ENCODE measurements at places on chromosomes 5 and 9.

DNA sequence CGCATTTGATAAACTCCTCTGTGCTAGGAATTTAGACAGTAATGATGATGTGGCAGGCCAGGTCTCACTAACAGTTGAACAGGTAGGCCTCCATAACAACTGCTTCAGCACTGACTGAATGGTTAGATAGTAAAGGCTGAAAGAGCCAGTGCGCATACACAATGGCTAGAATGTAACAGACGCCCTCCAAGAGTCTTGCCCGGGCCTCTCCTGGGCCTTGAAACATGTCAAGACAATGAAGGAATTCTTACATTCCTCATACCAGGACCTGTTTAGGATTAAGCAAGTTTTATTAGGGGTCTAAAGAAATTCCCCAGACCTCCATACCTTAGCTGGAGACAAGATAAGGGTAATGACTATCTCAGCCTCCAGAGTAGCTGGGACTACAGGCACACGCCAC, 6.7 kb upstream of the BICD2 start:
- DNase-seq = no peak

GRCh38 chr5:51518607-51519006, 135.4 kb downstream of the ISL1 start:
- no peak for DNase-seq

DNA sequence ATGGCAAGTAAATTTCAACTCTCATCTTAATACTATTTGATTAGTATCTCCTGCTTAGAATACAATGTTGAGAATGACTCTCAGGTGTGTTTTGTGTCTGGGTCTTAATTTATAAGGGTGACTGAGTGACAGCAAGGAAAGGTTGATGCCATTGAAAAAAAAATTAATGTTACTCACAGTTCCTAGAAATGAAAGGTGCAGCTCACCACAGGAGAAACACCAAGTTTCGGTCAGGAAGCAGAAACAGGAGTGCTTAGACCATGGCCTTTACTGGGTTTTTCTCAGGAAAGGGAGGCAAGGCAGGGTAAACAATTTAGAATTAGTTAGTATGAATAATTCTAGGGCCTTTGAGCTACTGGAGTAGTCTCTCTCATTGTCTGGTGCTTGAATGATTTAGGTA, 159.2 kb upstream of the C9orf72 start:
- DNase-seq = no peak

DNA sequence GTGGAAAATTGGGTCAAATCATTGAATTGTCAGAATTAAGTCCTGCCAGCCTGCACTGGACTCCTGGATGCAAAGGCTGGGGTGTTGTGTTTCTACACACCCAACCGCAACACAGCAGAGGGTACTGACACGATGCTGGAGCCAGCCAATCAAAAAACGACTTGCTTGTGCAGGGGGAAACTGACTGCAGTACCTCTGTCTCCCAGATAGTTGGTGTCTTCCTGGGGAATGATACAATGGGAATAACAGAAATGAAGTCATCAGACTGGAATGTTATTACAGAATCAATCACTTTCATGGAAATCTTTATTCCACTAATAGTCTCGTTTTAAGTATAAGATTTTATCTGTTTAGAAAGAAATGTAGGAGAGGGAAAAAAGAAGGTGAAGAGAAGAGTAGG, 330.3 kb downstream of the MLLT3 start:
- DNase-seq = peak; percentile 37

DNA sequence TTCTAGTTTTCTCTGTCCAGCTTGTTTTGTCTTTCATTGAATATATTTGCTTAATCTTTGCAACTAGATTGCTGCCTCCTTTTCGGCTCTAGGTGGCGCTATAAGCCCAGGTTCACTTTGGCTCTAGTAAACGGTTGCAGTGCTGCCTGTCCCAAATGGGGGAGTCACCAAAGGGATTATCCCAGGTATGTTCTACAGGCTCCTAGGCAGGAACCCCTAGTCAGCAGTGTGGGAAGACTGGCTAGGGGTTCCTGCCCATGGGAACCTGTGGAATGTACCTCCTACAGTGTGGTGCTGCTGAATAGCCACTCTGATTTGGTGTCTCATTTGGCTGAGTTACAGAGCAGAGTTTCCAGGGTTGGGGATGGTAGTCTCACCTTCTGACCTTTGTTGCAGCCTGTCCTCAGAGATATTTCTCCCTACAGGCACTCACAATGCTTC, 85.2 kb downstream of the ARSB start:
- peak; percentile 75 for DNase-seq

DNA sequence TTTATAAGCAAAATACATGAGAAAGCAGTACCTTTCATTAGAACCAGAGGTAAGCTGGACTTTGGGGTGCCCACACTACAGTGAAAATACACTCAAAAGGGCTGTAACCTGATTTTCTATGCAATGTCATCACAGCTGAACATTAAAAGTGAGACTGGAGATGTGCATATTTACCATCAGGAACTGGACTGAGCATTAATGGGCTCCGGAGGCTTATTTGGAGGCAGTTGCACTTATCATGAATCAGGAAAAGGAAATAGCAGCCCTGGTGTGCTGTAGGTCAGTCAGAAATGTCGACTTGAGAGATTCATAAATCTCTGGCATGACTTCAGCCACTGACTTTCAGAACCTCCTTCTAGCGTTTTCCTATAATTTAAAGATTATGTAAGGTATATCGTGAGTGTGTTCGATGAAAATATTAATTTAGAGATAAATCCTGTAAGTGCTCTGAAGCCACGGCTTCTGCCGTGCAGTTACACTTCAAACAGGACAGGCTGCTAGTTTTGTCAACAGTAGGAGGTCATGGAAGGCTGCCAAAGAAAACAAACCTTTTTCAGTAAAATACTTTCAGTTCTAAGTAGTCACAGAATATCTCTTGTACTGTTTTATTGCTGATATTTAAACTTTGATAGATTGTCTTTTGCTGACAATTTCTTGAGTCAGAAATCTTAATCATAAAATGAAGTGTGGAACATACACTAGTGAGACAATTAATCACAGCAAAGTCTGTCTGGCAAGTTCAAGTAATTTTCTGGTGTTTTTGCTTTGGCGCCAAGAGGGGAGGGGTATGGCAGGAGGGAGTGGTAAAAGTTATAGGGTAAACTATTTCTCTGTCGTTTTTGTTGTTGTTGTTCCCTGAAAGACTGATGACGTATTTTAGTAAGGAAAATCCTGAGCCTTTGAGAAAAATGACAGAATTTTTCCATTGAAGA, 939.7 kb downstream of the NR2F1-AS1 start:
- peak; percentile 85 for DNase-seq

- DNase-seq = no peak
Measured at GRCh38 chr9:33988219-33988890, 60.3 kb downstream of the UBAP2 start.

DNA sequence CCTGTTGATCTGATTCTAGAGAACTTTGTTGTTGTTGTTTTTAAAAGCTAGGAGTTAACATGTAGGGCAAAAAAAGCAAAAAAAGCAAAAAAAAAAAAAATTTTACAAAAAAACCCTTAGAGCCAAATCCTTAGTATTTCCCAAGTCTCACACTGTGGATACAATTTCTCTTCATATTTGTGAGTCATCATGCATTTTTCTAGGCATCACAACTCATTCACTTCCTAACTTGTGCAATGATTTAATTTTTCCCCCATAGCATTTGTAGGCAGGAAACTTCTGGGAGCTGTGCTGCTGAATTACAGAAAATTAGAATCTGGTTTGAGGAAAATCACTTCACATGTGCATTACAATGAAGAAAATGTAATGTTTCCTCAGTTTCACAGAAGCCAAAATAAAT, 91.9 kb downstream of the MARCHF3 start:
- DNase-seq = no peak

DNA sequence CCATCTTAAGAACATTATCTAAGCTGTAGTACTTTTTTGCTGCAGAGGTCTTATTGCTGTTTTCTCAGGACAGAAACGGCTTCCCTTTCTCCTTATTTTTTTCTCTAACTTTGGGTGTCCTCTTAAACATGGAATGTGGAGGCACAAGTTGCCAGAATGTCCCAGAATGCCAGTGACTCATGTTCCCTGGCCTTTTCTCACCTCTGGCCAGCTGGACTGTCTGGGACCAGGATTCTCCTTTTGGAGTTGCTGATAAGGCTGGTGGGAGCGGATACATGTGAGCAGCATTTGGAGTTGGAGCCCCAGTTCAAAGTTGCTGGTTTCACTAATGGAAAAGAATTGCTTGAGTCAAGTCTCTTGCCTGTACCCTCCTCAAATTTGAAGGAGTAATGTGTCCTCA, 112.8 kb downstream of the ARHGAP26 start:
- DNase-seq = peak; percentile 36

DNA sequence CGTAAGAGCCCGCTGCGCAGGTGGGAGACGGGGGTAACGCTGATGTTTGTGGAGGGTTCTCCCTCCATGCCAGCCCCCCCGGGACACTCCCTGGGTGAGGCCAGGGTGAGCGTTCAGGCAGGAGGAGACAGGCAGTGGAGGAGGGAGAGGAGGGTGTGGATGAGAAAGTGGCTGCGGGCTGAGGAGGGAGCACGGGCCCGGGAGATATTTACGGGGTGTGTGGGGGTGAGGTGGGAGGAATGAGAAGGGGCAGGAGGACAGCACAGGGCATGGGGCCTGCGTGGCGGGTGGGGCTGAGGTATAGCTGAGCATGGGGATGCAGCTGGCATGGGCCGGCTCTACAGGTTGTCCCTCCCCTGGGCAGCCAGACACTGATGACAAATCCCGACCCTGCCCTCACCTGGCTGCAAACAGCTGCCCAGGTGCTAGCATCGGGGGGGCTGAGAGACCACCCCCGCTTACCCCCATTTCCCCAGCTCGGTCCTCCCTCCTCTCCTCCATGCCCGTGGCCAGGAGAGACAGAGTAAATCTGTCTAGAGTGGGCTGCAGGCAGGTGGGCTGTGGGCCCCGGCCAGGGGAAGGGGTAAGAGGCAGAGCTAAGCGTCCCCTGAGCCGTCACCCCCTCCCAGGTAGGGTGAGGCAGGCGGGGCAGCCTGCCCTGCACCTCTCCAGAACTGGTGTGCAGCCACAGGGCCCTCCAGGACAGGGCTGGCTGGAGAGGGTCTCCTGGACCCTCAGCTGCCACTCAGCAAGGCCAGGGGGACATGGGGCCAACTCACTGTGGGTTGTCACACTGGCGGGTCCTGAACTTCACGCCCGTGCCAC, 79.2 kb downstream of the ZNF354C start:
- DNase-seq = no peak

DNA sequence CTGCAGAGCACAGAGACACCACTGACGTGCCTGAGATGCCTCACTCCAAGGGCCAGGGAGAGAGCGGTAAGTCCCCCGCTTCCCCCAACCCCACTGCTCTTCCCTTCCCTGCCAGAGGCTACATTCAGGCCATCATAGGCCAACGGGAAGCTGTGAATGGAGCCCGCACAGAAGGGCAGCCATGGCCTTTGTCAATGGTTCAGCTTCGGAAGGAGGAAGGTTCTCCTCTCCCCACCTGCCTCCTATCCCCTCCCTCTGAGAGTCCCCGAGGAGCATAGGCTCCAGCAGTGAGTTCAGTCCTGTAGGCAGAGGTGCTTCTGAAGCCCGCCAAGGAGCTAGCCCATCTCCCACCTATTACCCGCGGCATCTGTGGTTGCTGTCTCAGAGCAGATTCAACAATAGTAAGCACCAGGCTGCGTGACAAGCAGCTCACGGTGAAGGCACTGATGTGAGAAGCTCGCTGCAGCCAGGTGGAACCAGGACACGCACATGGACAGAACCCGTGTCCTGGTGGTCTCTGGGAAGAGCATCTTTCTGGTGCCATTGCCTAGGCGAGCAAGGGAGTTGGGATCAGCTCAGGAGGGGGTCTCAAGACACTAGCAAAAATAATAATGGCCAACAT, 15.9 kb downstream of the QRFP start:
- DNase-seq = no peak

Measured in astrocyte of the hippocampus (primary cell).